ENCODE measurements at places on chromosomes 1 and 21. TPM values are rescaled to one million over a fixed set of nuclear protein-coding genes. Genes with fewer than 3 reads are reported as not detected.
A peak's percentile ranks its signal among the peaks of the same experiment; 100 is the strongest.

The KMO gene
- total RNA-seq = not detected

The AUNIP gene
- 4.8 TPM for total RNA-seq

The TSACC gene
- not detected for total RNA-seq

The ZMYND12 gene
- 2.9 TPM for total RNA-seq

The LSS gene
- total RNA-seq = 78.2 TPM

The FCRL3 gene
- total RNA-seq = 0.16 TPM

The MATN1 gene
- not detected for total RNA-seq

The STUM gene
- total RNA-seq = 1.0 TPM

The DAB1 gene
- total RNA-seq = not detected

The DNASE2B gene
- 1.2 TPM for total RNA-seq

The CSMD2 gene
- total RNA-seq = 0.05 TPM

The LAMC2 gene
- 25.3 TPM for total RNA-seq

The INSRR gene
- total RNA-seq = not detected

The NPHS2 gene
- total RNA-seq = not detected

DNA sequence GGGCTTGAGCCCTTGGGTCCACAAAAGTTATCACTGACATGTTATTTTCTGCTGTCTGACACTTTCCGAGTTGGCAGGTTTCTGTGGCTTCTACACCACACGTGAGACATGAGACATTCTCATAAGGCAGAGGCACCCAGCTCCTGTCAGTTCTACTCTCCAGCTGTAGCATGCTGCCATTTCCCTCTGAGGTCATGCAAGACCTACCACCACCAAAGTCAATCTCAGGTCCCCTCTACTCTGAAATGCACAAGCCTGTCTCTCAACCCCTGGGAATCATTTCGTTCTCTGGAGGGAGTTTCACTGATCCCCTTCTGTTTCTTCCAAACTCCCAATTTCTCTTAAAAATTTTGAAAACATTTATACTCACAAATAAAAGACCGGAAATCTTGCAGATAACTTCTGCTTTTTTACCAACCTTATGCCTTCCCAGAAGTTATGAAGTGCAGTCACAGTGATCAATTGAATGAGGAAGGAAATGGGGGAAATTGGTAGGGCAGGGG lies 39.5 kb upstream of the CR2 start:
- DNase-seq = no peak

DNA sequence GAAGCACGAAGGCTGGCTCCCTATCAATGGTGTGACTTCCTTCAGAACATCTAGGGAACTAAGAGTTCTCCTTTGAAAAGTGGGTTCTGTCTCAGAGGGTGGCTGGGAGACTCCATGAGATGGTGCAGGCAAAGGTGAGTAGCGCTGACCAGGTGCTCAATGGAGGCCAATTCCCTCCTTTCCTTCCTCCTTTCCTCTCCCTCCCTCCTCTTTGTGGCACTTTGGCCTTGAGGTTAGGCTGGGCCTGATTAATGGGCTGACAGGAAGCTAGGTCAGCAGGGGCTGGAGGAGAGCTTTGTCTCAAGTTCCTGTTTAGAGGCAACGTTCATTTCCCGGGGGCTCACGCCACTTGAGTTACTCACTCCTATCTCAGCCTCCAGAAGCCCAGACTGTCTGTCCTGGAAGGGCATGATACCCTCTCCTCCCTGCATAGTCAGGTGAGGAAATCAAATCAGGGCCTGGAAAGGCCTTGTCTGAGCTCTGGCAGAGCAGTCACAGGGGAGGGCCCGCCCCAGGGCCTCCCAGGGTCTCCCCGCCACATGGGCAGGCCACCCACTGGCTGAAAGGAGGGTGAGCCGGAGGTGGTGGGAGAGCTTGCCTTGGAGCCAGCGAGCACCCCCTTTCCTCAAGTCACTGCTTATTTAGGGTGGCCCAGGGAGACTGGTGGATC lies 58.4 kb upstream of the SSBP3 start:
- DNase-seq = no peak

DNA sequence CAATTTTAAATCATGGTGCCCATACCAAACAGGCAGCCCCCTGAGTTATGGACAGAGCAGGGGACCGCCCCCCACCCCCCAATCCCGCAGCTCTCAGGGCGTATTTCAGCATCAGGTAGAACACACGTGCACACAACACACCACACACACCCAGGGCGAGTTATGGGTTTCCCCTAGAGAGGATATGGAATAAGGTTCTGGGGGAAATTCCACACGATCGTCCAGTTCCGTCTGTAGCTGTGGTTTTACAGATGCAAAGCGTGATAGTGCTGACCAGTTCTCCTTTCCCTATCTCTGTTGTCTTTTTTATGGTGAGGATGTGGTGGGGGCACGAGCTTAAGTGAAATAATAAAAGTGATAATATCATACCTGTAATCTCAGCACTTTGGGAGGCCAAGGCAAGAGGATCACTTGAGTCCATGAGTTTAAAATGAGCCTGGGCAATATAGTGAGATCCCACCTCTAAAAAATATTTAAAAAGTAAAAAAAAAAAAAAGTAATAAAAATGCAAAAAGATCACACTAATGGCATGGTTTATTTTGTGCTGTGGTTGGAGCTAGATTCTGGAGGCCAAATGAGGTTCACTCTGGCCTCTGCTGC lies 25.1 kb downstream of the C2CD2 start:
- DNase-seq = no peak

- DNase-seq = peak; percentile 80
These were observed 94.2 kb downstream of the PLXNA2 start for GRCh38 chr1:208149776-208150514.

DNA sequence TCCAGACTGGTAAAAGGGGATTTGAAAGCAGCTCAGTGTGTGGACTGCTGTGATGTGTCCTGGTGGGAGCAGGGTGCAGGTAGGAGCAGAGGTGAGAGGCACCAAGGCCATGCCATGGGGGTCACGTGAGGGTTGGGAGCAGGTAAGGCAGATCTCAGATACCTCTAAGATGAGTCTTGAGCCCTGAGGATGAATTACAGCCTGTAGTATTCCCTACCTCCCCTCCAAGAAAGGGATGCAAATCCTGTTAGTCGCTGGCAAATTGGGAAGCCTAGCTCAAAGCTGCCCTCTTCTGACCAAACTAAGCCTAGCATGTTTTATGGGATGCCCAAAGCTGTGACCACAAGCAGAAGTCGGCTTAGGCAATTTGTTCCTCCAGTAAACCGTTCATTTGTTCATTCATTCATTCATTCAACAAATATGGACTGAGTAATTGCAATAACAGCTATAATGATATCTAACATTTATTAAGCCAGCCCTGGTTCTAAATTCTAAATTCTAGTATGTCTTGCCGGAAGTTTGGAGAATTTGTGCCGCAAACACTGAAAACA lies 3.9 kb upstream of the NUAK2 start:
- DNase-seq = peak; percentile 86

DNA sequence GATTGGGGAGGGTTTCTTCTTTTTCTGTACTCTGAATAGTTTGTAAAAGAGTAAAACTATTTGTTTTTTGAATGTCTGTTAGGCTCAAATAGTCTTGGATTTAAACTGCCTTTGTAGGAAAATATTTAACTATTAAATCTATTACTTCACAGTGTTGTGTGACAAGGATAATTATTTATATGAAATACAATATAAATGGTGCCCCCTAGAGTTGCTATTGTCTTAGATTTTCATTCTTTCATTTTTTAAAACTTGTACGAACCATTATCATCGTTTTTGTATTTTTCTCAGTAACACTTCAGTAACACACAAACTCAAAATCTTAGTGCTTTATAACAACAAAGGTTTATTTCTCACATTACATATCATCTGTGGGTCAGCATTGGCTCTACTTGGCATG lies 37.4 kb downstream of the C1orf185 start:
- DNase-seq = no peak

DNA sequence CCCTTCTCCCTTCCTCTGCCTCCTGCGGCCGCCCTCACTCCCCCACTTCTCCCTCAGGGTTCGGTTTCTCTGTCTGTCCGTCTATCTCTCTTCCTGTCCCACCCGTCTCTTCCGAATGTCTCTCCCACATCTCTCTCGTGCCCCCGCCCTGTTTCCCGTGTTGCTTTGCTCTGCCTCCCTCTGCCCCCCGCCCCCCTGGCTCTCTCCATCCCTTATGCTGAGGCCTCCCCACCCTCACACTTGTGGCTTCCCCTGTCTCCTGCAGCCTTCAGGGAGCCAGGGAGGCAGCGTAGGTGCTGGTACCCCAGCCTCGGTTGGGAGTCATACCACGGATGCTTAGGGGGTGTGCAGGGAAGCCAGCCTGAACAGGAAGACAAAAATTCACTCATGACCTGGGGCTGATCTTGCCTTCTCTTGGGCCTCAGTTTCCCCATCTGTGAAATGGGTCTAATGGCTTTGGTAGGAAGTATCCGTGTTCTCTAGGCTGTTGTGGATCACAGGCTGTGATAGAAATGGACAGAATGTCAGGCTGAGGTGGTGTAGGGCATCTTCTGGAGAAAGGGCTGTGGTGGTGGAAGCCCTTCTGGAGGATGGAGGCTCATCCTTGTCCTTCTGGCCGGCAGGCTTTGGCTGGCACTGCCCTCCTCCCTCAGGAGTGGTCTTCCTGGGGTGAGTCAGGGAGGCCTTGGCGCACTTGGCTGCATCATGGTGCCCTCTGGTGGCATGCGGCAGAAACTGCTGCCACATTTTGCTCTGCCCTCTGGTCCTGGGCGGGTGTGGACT lies 55.5 kb downstream of the FOXO6 start:
- DNase-seq = peak; percentile 64

- DNase-seq = no peak
These were observed 22.4 kb downstream of the VTCN1 start for GRCh38 chr1:117188170-117188815.

- DNase-seq = no peak
These were observed 39.1 kb upstream of the ADAM30 start for GRCh38 chr1:119935373-119935772.

GRCh38 chr1:238517711-238518110 lies 627.0 kb upstream of the ZP4 start:
- no peak for DNase-seq

- DNase-seq = peak; percentile 77
These were observed 14.3 kb downstream of the ADAMTSL4 start for GRCh38 chr1:150563340-150564038.

DNA sequence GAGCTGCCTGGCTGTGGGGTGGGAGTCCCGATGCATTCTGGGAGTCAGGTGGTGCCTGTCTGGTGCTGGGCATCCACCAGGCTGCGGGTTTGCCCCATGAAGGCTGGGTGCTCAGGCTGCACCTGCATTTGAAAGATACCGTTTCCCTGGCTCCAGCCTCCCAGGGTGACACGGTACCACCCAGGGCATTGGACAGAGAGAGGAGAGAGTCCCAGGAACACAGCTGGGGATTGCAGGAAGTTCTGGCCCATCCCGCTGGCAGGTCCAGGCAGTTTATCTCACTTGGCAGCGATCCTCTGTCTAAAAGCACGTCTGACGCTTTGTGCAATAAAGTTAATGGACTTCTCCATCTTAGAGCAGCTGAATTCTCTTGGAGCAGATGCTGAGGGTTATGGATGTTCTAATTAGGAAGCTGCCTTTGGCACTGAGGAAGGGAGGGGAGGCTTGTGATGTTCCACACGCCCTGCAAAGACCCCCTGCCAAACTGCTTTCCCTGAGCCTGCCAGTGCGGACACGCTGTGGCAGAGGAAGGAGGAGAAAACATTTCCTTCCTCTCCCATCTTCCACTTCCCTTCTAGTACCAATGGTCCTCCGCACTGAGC lies 246.9 kb downstream of the GRIK3 start:
- no peak for DNase-seq

DNA sequence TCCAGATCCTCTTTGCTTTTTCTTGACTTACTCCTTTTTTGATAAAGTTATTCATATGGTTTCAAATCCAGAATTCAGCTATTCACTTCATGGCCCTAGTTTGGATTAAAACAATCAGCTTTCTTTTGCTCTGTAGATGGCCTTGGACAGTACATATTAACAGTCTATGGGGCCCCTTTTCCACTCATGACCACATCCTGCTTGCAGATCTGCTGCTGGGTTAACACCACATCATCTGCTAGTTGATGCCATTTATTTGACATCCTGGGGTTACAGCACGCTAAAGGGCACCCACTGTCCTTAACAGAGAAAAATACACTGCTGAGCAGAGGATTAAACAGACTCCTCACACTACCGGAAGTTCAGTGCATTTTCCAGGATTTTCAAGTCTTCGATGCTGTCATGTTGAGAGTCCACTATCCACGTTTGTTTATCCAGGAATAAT lies 941 bp upstream of the IFI16 start:
- DNase-seq = no peak

GRCh38 chr1:220692436-220693228 lies 2.5 kb downstream of the C1orf115 start:
- DNase-seq = no peak

DNA sequence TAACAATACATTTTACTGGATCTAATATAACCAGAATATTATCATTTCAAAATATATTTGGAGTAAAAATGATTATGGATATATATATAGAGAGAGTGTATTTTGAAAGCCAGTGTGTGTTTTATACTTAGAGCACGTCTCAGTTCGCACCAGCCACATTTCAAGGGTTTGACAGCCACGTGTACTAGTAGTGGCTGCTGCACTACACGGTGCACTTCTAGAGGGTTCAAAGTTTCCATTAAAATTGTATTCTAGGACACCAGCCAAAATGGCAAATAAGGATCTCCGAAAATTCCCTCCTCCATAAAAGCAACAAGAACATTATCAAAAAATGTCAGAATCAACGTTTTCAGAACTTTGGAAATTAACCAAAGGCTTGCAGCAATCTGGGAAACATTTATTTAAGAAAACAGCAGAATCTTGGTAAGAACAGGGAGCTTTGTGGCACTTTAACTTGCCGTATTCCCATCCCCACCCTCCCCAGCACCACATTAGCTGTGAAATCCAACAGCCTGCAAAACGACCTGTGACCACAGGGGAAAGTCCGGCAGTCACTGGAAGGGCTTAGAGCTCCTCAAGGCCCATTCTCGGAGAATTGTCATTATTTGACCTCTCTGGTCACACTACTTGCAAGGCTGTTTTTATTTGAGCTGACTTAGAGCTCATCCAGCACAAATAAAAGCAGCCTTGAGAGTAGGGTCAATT lies 33.5 kb upstream of the MRPS6 start:
- no peak for DNase-seq

- DNase-seq = peak; percentile 10
These were observed 450.7 kb downstream of the CAMTA1 start for GRCh38 chr1:7235871-7236517.

DNA sequence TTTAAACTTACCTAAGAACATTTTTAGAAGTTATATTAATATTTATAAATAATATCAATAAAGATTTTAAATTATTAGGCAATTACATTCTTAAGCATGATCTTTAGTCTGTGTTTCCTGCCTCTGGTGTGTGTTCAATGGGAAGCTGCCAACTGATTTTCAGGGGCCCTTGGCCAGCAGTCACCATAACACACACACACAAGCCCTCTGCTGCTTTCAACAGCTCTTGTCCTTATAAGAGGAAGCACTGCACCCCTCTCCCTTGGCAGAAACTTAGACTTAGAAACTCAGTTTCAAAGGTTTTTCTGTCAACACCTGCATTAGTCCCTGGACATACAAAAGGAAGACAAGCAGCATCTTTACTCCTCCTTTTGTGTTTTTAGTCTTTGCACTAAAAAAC lies 81.4 kb downstream of the VAV3 start:
- no peak for DNase-seq

- no peak for DNase-seq
These were observed 2.3 kb downstream of the COL9A2 start for GRCh38 chr1:40314721-40315238.

- no peak for DNase-seq
These were observed 192.4 kb upstream of the RNPC3 start for GRCh38 chr1:103333141-103333540.
